ENCODE measurements at places on chromosomes 1 and 21. TPM values are rescaled to one million over a fixed set of nuclear protein-coding genes. Genes with fewer than 3 reads are reported as not detected.

The AADACL4 gene
- polyA plus RNA-seq: not detected

The MCOLN3 gene
- 1.4 TPM for polyA plus RNA-seq

The TRPM2 gene
- 1.9 TPM for polyA plus RNA-seq

The OR10J1 gene
- not detected for polyA plus RNA-seq

The C1orf167 gene
- polyA plus RNA-seq: 4.7 TPM
